SK-N-SH (cell line): ENCODE measurements at places on chromosomes 7 and 10. TPM values are rescaled to one million over a fixed set of nuclear protein-coding genes. Genes with fewer than 3 reads are reported as not detected.

PRLHR gene
- 0.03 TPM in 1 of 2 replicates, not detected in the other for polyA plus RNA-seq

- no peak for DNase-seq
Observed at GRCh38 chr7:102305414-102306268, 19.0 kb downstream of the SH2B2 start.

- no peak for DNase-seq
Observed at GRCh38 chr10:131155876-131156230, 155.7 kb downstream of the TCERG1L start.

DNA sequence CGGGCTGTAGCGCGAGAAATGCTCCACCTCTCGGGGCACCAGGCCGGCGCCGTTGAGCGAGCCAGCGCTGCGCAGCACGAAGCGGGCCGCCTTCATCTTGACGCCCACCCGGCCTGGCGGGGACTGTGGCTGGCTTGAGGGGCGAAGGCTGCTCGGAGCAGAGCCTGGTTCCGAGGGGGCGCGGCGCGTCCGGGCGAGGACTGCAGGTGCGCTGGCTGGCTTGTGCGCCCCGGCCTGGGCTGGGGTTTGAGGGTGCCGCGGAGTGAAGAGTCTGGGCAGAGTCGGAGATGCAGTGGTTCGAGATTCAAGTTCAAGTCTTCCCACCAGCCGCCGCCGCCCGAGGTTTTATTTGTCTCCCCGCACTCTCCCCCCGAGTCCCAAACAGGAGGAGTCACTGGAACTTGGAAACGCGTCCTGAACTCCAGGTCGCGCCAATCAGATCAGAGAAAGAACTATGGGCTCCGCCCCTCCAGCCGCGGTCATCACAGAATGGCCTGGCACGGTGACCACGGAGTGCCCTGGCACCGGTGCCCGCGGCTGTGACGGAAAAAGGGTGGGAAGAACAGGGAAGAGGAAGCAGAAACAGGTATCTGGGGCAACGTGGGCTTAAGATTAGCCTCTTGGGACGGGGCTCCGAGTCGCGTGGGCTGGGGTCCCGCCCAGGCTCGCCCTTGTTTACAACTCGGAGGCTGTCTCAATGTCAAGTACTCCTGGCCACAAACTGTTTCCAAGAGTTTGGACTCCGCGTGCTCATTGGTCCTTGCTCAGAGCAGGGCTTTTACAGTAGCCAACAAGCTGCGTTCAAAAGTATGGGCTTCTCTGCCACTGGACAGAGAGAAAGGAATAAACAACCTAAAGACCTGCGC is at the start of gene PDK4:
Gene PDK4, minus strand, starts transcription at position 319 of the 866 bp plus-strand sequence. Its CDS starts 223 bp downstream, at position 96.
- DNase-seq = peak; percentile 70

DYNC1I1 gene
- polyA plus RNA-seq = 0.05 and 0.21 TPM in 2 replicates

PNLIP gene
- not detected in 2 replicates for polyA plus RNA-seq

PAX2 gene
- not detected in 2 replicates for polyA plus RNA-seq

MUC3A gene
- polyA plus RNA-seq = 0.03 and 0.11 TPM in 2 replicates

DNA sequence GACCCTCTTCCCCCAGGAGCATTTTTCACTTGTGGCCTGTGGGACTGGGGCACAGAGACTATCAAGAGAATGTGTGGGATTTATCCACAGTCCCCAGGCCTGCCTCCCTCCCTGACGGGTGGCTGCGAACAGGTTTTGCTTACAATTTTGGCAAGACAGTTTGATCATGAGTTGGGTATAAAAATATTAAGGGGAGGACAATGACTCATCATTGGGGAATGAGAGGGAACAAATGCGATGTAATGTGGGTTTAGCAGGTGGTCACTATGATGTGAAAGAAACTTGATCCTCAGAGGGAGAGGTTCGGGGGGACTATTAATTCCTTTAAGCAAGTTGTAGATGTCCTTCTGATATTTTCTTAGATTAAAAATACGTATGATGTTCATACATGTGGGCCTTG is 52.2 kb downstream of the EMX2 start:
- DNase-seq = no peak

CDK6 gene
- polyA plus RNA-seq = 30.3 and 33.2 TPM in 2 replicates

- peak; percentile 75 for DNase-seq
Observed at GRCh38 chr7:6495597-6496262, 48.0 kb upstream of the DAGLB start.

SNCG gene
- 3.8 and 4.3 TPM in 2 replicates for polyA plus RNA-seq

GRCh38 chr10:82910301-82910700 is 1035.3 kb downstream of the NRG3 start:
- no peak for DNase-seq

DNA sequence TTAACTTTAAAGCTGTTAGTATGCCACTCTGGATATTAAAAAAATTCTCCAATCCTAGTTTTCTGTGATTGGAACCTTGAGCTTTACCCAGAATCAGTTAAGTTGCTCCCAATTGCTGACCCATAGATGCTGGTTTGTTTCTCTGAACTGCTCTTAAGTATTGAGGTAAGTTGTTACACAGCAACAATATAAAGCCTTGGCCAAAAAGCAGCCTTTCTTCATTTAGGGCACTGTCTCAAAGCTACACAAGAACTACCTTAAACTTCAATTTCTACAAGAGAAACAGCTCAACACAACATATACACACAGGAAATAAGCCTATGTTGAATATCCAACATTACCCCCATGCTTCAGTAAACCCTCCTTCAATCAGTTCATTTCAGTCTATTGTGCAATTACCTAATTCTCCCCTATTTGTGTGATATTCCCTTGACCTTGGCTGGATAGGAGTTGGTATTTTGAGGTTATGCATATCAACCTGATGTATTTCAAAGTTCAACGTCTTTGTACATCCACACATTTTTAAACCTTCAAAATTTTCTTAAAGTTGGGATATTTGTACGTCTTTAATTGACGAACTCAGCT is 11.5 kb downstream of the HNRNPA2B1 start:
- DNase-seq = no peak

DNA sequence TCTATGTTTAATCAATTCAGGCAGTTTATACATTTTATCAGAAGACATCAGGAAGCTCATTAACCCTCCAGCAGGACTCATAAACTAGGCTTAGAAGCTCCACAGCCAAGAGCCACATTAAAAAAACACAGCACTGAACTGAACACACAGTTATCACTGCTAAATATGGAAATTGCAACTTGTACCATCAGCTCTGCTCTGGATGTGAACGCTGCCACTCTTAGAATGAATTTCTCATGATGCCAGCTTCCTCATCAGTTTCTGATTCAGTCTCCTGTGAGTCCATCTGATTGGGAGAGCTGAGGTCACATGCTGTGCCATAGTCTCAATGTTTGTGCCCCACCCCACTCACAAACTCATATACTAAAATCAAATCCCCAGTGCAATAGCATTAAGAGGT is 17.1 kb upstream of the ING3 start:
- no peak for DNase-seq

- no peak for DNase-seq
Observed at GRCh38 chr10:112915590-112916572, 34.2 kb upstream of the TCF7L2 start.

DNA sequence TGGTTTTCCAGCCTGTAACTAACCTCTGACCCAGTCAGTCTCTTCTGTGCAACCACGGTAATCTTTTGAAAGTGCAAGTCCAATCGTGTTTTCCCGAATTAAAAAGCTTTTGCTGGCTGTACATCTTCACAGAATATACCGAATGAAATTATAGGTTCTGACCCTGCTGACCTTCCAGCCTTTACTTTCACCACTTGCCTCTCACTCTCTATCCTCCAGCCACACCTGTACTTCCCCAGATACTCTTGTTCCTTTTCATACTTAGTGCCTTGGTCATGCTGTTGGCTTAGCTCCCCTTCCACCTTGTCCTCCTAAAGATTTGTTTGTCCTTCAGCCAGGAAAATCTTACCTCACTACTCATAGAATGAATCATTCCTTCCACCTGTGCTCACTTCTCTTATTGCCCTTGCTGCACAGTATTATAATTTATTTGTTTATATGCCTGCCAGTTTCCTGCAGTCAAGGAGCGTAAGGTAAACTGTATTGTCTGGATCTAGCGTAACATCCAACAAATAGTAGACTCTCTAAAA is 2.3 kb upstream of the PNPLA8 start:
- DNase-seq = no peak

PRPS1L1 gene
- polyA plus RNA-seq = not detected in 2 replicates

CPA2 gene
- 0.03 TPM in 1 of 2 replicates, not detected in the other for polyA plus RNA-seq

- DNase-seq = no peak
Observed at GRCh38 chr10:16720812-16721211, 96.4 kb downstream of the RSU1 start.

COL28A1 gene
- polyA plus RNA-seq = 0.08 TPM in 1 of 2 replicates, not detected in the other

GRCh38 chr7:138433583-138434443 is 26.2 kb upstream of the TRIM24 start:
- no peak for DNase-seq

LRRN3 gene
- 2.1 and 4.1 TPM in 2 replicates for polyA plus RNA-seq

DNA sequence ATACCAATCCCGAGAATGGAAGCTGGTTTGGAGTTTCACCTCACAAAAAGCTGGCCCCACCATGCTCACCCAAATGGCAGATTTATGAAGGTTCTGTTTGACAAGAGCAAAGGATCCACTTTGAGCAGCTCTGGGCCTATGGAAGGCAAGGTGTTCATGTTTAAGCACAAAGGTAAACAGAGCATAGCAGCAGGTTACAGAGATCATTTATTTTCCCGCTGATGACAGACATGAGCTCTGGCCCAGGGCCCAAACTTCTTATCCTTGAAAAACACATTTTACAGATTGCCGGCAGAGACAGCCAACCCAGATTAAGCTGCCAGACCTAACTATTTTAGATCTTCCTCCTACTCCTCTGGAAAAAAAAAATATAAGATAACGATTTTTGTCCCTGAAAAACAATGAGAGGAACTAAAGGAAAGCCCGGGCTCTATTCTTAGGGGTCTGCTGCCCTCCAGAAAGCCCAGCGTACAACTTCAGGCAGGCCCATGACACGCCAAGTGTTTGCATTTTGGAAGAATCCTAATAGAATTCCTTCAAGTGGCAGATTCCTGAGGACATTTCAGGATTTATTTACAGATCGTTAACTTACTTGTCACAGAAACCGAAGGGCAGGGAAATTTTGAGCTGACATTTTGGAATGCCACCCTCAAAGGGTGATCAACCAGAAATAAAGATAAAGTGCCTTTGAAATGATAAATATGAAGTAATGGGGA is 40.0 kb downstream of the SYPL1 start:
- DNase-seq = peak; percentile 71

GRCh38 chr10:104170610-104171254 is 48.8 kb downstream of the SFR1 start:
- DNase-seq = no peak

GRCh38 chr10:35369049-35369611 is 32.8 kb downstream of the CCNY start:
- DNase-seq = no peak

DNA sequence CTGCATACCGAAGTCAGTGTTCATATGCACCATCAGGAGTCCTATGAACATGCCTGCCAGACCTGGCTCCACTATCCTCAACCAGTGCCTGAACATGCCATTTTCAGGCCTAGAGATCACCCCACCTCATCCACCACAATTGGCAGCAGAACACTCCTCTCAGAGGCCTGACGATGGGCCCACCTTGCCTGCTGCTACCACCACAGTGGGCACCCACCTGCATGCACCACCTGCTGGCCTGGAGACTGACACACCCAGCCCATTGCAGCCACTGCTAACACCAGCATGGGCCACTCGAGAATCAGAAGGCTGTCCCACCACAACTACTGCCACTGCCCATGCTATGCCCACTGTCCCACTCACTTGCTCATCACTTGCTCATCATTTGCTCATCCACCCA is 130.7 kb upstream of the FAM13C start:
- DNase-seq = no peak

ATOH7 gene
- polyA plus RNA-seq = 0.08 and 0.12 TPM in 2 replicates

TMEM196 gene
- polyA plus RNA-seq = not detected in 2 replicates

GRCh38 chr7:2698581-2699288 is 10.7 kb downstream of the AMZ1 start:
- DNase-seq = no peak

NRCAM gene
- polyA plus RNA-seq = 1.1 and 5.1 TPM in 2 replicates

WDR11 gene
- 35.1 and 54.2 TPM in 2 replicates for polyA plus RNA-seq

DNA sequence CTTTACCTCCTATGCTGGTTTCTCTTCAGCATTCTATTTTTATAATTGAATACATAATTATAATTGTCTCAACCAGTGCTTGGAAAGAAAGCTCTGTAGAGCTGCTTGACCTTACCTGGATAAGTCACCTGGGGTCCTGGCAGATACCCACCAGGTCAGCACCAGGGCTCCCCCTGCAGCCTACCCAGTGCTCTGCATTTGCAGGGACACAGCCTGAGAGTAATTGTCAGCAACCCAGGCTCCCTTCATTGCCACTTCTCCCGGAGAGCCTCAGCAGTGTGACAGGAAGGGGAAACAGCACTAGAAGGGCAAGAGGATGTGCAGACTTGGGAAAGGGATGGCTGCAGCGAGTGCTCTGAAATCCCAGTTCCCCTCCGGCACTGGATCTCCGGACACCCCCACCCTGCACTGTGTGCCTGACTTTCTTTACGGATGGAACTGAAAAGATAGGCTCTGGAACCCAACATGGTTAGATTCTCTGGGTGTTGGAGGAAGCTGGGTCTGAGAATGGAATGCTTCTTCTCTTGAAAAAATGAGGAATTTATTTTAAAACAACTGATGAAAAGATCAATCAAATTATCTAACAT is 11.4 kb upstream of the PAX4 start:
- DNase-seq = peak; percentile 58

DNA sequence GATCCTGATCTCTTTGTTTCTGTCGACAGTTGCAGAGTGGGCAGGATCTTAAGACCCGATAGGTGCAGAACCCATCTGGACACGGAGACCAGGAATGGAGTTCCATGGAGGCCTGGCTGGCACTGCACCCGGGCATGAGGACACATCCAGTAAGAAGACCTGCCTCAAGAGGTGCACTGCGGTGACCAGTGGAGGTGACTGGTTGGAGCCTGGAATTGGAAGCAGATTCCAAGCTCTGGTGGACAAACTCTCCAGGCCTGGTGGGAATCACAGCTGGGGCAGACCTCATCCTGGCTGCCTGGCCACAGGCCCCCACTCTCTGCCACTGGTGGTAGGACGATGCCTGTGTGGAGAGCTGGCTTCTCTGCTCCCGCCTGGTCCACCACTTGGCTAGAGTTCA is 31.0 kb downstream of the ZNF775 start:
- DNase-seq = no peak

FAM25A gene
- polyA plus RNA-seq = not detected in 2 replicates

GRCh38 chr7:48976253-48976652 is 51.9 kb downstream of the CDC14C start:
- no peak for DNase-seq

- DNase-seq = no peak
Observed at GRCh38 chr10:785089-785860, 95.8 kb upstream of the DIP2C start.

CNPY1 gene
- not detected in 2 replicates for polyA plus RNA-seq

CPN1 gene
- not detected in 2 replicates for polyA plus RNA-seq

- no peak for DNase-seq
Observed at GRCh38 chr7:138125598-138126111, 49.4 kb downstream of the AKR1D1 start.

COL26A1 gene
- polyA plus RNA-seq = 0.05 and 0.06 TPM in 2 replicates

FAM25C gene
- polyA plus RNA-seq = not detected in 2 replicates

- no peak for DNase-seq
Observed at GRCh38 chr10:4671451-4672145, 154.4 kb upstream of the AKR1E2 start.

AKR1C8 gene
- not detected in 2 replicates for polyA plus RNA-seq

GRCh38 chr10:19833170-19833824 is 17.1 kb downstream of the PLXDC2 start:
- DNase-seq = no peak
